Amniotic stem cell (primary cell): ENCODE measurements at places on chromosomes 7 and 10.

DNA sequence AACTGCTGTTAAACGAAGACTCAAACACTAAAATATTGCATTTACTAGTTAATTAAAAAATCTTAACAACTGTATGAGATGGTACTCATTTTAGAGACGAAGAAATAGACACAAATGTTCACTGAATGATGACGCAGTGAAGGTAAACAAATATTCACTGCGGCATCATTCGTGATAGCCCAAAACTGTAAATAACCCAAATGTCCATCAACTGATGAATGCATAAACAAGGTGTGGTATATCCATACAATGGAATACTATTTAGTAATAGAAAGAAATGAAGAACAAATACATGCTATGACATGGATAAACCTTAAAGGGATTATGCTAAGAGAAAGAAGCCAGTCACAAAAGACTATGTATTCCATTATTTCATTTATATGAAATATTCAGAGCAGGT is 51.4 kb downstream of the CDK6 start:
- no peak for DNase-seq

DNA sequence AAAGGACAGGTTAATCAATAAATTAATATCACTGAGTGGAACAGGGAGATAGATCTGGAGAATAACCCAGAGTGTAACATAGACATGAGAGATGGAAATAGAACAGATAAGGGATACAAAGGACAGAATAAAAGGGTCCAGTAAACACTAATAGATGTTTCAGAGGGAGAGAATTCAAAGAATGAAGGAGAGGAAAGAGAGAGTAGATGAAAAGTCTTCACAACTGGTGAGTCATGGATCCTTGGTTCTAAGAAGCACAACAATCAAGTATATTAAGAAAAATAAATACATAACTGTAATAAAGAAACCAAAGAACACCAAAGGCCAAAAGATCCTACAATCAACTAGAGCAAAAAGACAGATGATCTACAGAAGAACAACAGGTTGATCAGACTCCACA is 66.3 kb downstream of the BEND7 start:
- DNase-seq: no peak

- no peak for DNase-seq
Observed at GRCh38 chr7:39735903-39736302, 112.5 kb downstream of the RALA start.

GRCh38 chr10:29276251-29276850 is 12.5 kb upstream of the LYZL1 start:
- DNase-seq: no peak

DNA sequence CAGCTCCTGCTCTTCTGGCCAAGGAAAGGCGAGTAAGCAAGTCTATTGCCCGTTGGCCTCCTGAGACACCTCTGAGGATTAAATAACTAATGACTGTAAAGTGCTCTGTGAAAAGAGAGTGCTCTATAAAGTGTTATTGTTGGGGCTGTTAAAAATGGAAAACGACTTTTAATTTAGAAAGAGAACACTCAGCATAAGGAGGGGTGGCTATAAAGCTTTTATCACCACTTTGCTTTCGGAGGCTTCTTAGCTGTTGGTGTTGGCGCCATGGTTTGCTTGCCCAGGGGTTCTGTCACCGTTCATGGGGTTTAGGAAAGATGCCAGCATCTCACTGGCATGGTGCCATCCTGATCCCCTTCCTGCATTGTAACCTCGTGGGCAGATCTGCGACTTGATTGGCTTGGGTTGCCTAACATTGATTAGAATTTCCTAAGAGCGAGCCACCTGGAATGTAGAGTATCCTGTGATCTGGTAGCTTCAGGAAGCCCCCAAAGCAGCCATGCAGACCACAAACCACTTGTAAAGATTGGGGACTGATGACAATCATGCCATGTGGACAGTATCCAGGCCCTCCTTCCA is 509.9 kb downstream of the LRMDA start:
- no peak for DNase-seq

DNA sequence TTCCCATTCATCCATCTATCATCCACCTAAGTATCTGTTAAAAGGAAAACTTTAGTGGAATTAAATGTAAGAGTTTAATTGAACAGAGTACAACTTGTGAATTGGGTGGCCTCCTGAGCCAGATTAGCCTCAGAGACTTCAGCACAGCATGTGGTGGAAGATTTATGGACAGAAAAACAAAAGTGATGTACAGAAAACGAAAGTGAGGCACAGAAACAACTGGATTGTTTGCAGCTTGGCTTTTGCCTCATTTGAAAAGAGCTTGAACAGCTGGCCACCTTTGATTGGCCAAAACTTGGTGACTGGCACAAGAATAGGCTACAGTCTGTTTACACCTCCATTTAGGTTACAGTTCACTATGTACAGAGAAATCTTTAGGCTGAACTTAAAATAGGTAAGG is 1463.4 kb upstream of the CELF2 start:
- DNase-seq: no peak

DNA sequence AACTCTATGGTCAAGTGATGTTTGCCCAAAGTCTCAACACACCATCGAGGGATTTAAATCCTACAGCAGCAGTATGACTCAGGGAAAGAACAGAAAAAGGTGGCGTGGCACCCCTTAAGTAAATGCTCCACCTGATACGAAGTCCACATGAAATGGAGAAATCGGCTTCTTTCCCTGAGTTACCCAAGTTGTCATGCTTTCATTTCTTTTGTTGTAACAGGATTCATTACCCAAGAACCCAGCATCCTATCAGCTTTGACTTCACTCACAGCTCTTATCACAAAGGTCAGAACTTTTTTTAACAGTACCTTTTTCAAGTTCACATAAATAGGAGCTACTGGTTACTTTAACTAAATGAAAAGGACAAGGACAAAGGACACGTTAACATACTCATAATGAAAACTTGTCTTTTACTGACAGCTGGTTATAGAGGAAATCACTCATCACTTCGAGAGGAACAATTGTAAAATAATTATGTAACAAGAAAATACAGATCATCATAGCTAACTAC is 219.8 kb upstream of the FRMD4A start:
- DNase-seq: no peak

DNA sequence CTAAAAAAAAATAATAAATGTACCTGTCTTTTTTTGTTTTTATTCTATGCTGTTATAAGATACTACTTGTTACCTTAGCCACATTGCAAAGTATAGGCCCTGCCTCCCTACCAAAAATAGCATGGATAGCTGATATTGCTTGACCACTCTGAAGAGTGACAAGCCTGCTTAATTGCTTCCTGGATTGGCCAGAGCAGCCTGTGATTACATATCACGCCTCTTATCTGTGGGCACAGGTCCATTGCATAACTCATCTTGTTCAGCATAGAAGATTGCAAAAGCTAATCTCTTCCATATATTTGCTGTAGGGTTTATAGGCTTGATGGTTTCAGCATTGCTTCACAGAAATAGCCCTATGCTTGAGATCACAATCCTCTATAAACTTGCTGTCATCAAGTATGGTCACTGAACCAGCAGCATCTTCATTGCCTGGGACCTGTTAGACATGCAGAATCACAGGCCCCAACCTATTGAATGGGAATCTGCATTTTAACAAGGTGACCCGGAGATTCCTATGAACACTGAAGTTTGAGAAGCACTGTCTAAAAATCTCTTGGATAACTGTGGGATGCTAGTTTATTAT is 280.8 kb upstream of the CDC14C start:
- DNase-seq: no peak

DNA sequence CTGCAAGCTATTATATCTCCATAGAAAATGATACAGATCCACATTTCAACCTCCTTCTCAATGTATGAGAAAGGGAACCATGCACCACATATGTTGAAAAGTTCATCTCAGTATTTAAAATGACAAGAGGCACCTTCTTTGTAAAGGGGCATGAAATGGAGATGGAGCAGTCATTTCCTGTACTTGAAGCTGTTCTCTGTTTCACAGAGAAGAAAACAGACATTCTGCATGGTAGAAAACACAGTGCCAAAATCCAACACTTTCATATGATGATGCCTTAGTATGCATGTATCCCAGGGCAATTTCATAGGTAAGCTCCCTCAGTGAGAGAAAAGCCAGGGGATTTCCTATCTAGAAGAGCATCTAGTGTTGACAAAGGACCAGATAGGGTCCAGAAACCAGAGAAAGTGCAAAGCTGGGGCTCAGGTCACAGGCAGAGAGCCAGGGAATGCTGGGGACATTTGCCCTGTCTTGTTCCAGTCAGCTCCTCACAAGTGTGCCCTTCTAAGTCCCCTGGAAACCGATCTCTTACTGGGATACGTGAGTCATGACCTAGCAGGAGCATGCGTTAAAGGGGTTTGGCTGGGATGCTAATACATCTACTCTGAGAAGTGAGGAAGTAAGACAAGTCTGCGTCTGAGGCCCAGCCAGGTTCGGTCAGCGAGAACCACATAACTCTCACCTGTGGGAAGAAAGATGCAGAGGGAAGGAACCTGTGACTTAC is 118.7 kb downstream of the ICA1 start:
- no peak for DNase-seq

DNA sequence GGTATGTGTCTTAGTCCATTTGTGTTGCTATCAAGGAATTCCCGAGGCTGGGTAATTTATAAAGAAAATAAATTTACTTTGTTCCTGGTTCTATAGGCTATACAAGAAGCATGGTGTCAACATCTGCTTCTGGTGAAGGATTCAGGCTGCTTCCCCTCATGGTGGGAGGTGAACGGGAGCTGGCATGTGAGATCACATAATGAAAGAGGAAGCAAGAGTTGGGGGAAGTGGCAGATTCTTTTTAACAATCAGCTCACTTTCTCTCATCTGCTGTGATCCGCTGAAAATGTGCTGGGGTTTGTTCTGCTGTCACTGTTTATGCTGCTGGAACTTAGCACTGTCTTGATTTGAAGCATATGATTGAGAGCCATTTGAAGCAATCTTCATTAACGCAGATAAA is 730.0 kb upstream of the SORCS1 start:
- DNase-seq: no peak

DNA sequence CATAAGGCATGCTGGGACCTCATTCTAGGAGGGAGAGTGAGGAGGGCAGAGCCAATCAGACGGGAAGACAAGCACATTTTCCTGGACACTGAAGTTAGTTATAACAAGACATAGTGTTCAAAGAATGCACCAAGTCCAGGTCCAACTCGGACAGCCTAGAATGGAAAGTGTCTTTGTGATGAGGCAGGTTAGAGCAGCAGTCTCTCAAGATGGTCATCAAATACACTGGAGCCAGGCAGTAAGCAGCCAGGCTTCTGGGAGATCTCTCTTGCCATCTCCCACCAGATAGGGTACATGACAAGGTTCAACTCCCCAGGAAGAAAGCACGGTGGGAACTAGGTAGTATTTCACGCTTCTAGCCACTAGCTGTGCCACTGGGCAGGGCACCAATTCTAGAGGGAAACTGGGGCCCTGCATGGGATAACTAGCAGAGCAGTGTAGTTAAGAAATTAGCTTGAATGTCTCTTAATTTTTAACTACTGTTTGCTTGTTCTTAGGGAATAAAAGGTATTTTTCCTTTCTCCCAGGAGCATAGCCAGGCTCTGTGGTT is 7.6 kb upstream of the GPAM start:
- DNase-seq: no peak

DNA sequence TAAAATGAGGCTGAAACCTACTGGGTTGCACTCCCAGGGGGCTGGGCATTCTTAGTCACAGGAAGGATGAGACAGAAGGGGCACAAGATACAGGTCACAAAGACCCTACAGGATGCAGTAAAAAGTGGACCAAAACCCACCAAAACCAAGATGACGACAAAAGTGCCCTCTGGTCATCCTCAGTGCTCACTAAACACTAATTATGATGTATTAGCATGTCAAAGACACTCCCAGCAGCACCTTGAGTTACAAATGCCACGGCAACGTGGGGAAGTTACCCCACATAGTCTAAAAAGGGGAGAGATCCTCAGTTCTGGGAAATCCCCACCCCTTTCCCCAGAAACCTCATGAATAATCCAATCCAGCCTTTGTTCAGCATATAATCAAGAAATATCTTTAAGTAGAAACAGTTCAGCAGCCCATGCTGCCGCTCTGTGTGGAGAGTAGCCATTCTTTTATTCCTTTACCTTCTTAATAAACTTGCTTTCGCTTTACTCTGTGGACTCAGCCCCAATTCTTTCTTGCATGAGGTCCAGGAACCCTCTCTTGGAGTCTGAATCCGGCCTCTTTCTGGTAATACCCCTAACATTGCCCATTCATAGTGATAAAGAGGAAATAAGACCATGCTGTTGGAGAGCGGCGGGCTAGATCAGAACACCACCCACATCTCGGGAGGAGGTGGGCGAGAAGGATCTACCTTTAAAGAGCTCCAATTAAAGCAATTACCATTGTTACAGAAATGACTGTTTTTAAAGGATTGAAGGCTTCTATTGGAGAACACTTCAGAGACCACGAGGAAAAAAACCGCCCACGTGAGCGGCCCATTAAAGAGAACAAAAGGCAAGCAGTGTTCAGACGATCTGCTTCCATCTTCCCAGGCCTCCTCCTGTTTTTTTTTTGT is 170.9 kb downstream of the USP6NL start:
- no peak for DNase-seq

GRCh38 chr10:89645742-89646172 is 715 bp upstream of the PANK1 start:
- no peak for DNase-seq

DNA sequence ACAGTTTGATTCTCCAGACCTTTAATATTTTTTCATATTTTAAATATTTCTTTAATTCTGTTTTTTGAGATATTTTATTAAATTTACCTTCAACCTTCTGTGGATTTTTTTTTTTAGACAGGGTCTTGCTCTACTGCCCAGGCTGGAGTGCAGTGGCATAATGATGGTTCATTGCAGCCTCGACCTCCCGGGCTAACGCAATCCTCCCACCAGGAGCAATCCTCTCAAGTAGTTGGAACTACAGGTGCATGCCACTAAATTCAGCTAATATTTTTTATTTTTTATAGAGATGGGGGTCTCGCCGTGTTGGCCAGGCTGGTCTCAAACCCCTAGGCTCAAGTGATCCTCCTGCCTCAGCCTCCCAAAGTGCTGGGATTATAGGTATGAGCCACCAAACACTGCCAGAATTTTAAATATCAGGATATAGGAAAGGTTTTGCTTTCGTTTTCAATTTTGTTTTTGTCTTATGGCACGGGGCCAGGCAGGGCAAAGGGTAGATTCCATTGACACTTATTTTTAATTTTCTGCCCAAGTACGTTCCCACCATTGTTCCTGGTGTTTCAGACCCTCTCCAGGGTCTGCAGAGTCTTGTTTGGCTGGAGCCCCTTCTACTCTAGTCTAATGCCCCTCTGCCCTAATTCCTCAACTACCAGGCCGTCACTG is 1.2 kb downstream of the TACC2 start:
- DNase-seq: no peak

DNA sequence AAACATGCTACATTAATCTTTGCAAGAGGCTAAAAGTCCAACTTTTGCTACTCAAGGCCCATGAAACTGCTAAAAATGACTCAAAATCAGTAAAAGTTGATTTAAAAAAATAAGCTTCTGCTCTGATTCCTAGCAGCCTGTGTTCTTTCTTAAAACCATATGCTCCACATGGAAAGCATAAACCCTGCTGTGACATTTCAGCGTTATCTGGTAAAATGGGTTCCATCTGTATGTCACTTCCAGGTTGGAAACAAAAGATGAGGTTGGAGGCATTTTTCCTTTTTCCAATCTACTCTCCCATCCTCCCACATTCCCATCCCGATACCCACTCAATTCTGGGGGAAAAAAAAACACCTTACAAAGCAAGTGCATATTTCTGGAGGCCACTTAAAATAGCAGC is 439.5 kb downstream of the NEBL start:
- DNase-seq: no peak
